ENCODE measurements at places on chromosomes 6 and 20.

- no peak for DNase-seq
Observed at GRCh38 chr20:44022464-44022863, 107.8 kb downstream of the TOX2 start.

GRCh38 chr6:64221776-64222175 is 586.2 kb downstream of the PHF3 start:
- DNase-seq: peak; percentile 10

- no peak for DNase-seq
Observed at GRCh38 chr20:725491-725890, 42.8 kb downstream of the SLC52A3 start.

DNA sequence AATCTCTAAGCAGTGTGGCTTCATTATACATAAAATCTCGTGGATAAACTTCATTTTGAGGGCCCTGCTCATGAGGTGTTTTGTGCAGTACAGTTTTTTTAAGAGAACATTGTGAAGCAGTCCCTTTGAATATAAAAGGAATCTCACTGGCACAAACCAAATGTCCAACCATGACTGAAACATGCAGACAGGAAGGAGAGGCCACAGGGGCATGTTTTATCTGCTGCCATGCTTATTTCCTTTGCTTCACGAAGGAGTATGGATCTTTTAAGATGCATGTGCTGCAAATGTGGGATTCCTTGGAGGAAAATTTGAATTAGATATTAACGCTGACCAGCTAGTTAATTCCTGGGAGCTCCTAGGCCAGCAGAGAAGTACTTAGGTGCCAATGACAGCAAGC is 192.3 kb downstream of the DST start:
- DNase-seq: no peak

DNA sequence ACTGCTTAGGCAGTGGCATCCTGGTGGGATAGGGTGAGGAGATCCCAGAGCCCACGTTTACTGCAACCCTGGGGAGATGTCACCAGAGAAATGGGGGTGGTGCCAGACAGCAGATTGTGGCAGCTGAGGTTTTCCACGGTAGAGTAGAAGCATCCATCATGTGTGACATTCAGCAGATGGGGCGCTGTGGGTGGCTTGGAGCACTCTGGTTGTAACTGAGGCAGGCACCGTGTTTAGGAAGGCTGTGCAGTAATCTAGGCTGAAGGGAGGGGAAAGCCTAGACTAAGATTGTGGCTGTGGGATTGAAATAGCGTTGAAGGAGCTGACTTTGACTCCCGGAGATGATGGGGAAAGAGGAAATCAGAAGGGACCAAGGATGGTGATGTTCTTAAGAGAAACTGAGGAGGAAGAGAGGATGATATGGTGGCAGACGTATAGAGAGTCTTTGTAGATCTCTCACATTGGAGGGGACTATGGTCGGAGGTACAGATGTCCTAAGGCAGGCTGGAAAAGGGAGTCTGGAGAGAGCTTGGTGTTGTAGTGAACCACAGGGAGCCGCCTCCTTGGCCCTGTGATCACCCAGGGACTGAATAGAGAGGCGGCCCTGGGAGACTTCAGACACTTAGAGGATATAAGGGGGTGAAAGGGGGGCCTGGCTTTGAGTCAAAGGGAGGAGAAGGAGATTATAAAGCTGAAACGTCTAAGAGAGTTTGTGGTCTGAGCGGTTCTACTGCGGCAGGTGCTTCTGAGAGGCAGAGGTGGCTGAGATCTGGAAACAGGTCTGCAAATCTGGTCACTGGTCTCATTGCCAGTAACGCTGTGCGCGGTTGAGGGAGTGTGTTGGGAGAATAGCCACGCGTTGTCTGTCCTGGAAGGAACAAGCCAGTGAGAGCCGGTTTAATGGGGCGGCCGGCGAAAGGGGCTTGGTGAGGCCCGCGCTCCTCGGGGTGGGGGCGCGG is 792 bp upstream of the MICA start:
- no peak for DNase-seq

DNA sequence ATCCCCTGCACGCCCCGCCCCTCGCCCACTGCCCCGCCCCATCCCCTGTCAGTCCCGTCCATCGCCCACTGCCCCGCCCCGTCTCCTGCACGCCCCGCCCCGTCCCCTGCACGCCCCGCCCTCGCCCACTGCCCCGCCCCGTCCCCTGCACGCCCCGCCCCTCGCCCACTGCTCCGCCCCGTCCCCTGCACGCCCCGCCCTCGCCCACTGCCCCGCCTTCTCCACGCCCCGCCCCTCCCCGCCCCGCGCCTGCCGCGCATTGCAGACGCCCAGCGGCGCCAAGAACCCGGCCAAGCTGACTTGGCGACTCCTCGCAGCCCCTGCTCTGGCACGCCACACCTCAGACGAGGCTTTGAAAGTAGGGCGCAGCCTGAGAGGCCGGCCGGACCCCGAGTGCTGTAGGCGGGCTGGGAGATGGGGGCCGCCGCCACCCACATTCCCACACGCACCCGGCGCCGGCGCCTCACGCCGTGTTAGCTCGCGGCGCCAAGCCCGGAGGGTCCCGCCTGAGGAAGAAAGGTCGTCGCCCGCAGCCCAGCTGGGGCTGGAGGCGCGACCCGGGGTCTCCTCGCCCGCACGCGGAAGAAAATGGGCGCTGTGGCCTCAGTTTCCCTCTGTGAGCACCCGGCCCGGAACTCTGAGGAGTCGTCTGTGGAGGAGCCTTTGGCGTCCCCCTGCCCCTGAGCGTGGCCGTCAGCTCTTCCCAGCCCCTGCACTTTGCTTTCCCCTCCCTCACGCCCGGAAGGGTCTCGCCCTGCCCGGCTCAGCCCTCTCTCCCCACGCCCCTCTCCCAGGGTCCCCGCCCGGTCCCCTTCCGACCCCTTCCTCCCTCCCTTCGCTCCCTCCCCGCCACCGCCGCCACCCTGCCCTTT is at the start of gene RAD21L1:
Gene RAD21L1 (plus strand): TSS at position 262 of the 872 bp plus-strand sequence. CDS start 2,410 bp downstream, outside the sequence.
- peak; percentile 56 for DNase-seq

DNA sequence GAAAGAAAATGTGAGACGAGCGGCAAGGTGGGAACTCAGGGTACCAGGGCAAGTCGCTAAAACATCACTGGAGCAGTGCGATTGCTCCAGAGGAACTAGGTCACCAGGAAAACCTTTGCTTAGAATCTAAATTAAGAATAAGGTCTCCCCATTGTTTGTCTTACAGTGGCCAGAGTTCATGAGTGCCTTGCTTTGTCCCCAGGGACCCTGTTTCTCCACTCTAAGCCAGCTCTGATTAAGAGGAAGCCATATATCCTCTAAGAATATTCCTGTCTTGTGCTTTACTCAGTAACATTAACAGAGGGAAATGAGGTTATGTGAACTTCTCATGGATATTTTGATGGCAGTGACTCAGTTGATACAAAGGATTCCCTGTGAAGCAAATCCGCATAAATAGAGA is 305.8 kb downstream of the CD83 start:
- peak; percentile 26 for DNase-seq

- DNase-seq: no peak
Observed at GRCh38 chr6:137493218-137494038, 766 bp downstream of the OLIG3 start.

GRCh38 chr20:11726026-11726425 is 191.7 kb upstream of the BTBD3 start:
- no peak for DNase-seq

DNA sequence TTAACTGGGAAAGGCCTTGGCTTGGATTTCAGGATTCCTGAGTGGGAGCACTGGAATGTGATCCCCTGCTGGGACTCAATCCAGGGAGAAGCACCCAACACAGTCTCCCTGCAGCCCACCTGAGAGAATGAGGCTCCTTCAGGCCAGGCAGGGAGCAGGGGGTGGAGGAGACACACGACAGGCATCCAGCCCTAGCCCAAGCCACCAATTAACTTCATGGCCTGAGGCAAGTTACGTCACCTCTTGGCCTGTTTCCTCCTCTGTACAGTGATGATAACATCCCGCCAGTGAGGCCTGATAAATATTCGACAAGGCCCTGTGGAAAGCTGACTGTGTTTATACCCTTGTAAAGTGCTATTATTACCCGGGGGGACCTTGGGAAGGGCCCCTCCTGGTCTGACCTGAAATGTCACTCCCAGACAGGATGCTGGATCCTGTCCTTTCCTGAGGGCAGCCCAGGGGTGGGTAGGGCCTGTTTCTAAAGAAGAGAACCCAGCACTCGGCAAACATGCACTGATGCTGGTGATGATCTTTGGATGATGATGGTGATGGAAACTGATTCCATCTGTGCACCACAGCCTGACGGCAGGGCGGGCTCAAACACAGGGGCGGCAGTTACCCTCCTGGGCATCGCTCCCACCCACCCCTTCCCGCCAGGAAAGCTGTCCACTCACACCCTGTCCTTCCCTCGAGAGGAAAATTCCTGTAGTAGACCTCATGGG is 12.4 kb downstream of the FRS3 start:
- DNase-seq: peak; percentile 75

- no peak for DNase-seq
Observed at GRCh38 chr6:168150551-168151320, 71.7 kb upstream of the FRMD1 start.

- no peak for DNase-seq
Observed at GRCh38 chr6:125804264-125804663, 13.5 kb downstream of the NCOA7 start.

GRCh38 chr6:39979461-39980328 is 45.4 kb upstream of the MOCS1 start:
- DNase-seq: peak; percentile 10

GRCh38 chr20:22684763-22685443 is 100.5 kb upstream of the FOXA2 start:
- DNase-seq: no peak

- DNase-seq: no peak
Observed at GRCh38 chr6:138162111-138162954, 594 bp downstream of the ARFGEF3 start.

- no peak for DNase-seq
Observed at GRCh38 chr20:63070771-63071540, 64.2 kb upstream of the BHLHE23 start.

DNA sequence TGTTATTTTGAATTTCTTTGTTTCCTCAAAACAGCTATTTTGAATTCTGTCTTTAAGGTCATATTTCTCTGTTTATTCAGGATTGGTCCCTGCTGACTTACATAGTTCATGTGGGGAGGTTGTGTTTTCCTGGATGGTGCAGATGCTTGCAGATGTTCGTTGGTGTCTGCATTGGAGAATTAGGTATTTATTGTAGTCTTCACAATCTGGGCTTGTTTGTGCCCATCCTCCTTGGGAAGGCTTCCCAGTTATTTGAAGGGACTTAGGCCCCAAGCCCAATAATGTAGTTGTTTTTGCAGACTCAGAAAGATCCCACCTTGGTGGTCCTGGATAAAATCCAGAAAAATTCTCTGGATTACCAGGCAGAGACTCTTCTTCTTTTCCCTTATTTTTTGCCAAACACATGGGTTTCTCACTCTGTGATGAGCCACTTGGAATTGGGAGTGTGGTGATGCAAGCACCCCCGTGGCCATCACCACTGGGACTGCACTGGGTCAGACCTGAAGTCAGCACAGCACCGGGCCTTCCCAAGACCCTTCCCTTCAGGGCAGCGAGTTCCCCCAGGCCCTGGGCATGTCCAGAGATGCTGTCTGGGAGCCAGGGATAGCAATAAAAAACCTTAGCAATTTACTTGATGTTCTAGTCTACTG is 81.6 kb upstream of the EZR start:
- no peak for DNase-seq

- peak; percentile 99 for DNase-seq
Observed at GRCh38 chr6:166556863-166557322, 29.6 kb downstream of the RAMACL start.

GRCh38 chr6:104108634-104109033 is 751.1 kb downstream of the HACE1 start:
- DNase-seq: no peak

DNA sequence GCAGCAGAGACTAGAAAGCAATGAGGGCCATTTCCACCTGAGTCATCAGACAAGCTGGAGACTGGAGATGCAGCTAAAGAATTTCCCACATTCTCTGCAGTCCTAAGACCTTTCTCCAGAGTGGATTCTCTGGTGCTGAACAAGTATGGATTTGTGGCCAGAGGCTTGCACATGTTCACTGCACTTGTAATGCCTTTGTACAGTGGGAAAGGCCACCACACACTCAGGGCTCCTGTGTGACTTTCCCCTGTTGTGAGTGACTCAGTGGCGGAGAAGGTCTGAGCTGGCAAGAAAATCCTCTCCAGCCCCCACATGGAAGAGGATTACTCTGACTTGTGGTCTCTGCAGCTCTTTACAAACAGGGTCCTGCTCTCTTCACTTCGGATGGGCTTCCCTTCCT is 192.3 kb downstream of the C6orf118 start:
- no peak for DNase-seq

DNA sequence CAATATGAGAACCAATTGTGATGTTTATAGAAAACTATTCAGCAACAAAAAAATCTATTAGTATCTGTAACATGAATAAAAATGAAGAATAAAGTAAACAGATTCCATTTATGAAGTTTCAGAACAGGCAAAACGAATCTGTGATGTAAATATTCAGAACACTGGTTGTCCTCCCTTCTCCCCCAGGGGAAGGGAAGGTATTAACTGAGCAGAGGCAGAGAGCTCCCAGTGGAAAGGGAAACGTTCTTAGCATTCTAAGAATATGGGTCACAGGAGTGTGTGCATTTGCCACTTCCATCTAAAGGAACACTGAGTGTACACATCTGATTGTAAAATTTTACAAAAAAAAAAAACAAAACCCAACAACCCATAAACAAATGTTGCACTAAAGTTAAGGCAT is 23.1 kb downstream of the SPAG4 start:
- no peak for DNase-seq

- DNase-seq: no peak
Observed at GRCh38 chr6:167995731-167996151, 1.7 kb upstream of the KIF25 start.

DNA sequence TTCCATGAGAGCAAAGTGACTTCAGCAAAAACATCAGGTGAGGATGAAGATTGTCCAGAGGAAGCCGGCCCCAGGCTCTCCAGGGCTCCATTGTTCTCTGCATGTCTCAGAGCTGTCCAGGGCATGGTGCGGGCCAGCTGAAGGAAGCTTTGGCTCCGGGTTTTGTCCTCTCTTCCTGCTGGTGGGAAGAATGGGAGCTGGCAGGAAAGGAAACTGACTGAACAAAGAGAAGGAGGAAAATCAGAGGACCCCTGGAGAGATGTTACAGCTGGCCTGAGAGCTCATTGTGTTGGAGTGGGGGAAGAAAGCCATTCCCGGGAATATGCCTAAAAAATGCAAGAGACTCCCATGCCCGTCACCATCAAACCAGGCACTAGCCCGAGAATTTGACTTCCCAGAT is 27.1 kb downstream of the PRND start:
- DNase-seq: no peak

DNA sequence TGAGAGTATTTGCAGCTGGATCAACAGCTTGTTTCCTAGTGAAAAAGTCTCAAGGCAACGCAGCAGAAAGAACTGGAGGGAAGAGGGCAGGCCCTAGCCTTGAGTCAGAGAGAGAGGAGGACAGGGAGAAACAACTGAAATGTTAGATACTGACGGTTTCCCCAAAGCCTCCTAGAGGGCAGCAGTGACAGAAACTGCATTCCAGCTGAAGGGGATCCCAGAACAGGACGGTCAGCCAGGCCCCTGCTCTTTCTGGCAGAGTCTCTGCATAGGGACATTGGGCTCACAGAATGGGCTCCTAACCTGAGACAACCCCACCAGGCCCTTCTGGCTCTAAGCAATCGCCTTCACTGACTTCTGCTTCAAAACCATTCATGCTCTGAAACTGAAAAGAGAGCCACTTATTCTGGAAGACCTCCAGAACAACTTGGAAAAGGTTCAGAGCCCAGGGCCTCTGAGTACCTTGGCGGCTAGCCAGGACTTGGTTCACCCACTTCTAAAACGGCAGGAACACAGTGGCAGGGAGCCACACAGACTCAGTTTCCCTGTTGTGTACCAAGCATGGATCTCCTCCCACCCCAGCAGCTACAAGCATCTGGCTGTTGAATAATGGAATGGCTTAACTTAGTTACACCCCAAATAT is 72.9 kb downstream of the PSMB1 start:
- no peak for DNase-seq

All from fibroblast of gingiva (primary cell).